NCI-H2107 (cell line): ENCODE measurements at places on chromosomes 5 and 9.

- DNase-seq, result no peak
Measured at GRCh38 chr5:96851312-96852062, 24.8 kb upstream of the ERAP2 start.

DNA sequence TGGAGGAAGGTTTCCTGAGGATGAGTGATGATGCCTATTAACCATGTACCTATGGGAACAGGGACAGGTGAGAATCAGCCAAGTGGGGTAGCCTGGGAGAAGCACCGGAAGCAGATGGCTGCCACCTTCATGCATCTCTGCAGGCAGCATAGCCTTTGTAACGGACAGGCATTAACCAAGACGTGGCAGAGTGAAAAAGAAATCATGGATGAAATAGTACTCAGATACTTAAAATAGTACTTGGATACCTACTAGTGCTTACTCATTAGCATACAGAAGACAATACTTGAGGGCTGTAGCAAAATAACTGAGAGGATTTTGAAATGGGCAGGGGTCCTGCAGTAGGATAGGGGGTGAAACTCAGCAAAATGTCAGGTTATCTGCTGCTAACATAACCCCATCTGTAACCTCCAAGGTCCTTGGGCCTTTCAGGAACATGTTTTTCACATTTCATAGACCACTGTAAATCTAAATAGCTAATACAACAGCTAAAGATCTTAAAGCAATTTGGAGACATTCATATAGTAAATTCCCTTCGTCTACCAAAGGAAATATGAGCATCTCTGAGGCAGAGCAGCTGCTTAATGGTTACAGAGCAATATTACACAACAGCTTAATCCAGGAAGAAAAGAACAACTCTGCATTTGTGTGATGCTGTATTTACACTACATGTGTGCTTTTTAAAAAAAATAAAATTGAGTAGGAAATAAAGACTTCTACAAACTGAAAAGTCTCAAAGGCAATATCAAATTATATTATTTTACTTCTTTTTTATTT lies 154.3 kb downstream of the NFIB start:
- no peak for DNase-seq

GRCh38 chr5:37991301-37992299 lies 151.8 kb upstream of the GDNF start:
- no peak for DNase-seq

- no peak for DNase-seq
Measured at GRCh38 chr9:76162751-76163500, 231.3 kb downstream of the RFK start.

- DNase-seq, result no peak
Measured at GRCh38 chr9:118148990-118149389, 444.8 kb downstream of the TLR4 start.

- no peak for DNase-seq
Measured at GRCh38 chr5:159864885-159865691, 51.2 kb upstream of the ADRA1B start.

DNA sequence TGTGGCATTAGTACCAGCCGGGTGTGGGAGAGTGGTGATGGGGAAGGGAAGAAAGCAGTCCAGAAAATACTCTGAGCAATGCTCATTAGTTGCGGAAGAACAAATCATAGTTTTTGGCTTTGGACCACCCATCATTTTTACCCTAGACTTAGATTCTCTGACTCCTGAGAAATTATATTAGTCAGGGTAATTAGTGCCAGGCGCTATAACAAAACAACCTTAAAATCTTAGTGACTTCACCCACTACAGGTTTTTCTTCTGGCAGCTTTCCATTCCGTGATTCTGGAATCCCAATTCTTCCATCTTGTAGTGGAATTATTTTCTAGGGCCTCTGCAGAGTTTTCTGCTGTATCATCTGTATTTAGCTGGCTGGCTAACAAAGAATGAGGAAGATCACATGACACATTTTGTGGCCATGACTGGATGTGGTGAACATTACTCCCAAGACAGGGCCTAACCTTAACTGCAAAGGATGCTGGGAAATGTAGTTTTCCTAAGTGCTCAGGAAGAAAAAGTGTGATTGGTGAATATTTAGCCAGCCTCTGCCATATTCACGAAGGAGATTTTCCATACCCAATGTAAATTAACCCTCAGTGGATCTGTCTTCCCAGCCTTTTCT lies 373.0 kb upstream of the MEF2C start:
- no peak for DNase-seq

GRCh38 chr5:66015196-66015960 lies 89.0 kb downstream of the ERBIN start:
- no peak for DNase-seq

DNA sequence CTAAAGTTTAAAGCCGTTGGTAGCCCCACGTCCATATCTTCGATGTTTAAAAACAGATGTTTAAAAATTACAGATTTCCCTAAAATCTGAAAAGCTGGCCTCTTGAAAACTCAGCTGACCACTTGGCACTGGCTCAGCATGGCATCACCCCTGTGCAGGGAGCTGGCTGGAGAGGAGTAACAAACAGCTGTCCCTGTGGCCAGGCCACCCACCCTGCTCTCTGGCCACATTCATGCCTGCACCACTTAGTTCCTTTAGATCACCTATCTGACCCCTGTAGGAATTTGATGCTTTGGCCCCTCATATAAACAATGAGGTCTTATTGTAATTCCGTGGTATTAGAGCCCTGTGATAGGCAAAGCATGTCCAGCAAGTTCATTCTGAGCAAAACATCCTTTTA lies 107.5 kb downstream of the FRMD3 start:
- DNase-seq, result no peak

GRCh38 chr9:588981-589380 lies 252.5 kb upstream of the DMRT1 start:
- no peak for DNase-seq

DNA sequence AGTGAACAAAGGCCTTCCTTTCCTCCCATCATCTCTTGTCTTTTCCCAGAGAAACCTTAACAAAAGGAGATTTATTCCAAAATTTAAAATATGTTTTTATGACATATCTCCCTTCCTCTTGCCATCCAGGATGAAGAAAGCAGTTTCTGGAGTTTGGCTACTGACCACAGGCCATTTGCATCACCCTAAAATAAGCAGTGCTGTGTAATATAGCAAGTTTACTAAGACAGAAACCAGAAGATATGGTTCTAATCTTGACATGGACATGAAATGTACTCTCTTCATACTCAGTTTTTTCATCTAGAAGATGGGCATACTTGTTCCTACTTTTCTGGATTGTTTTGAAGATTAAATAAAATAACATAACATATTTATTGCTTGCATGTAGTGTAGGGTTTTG lies 50.2 kb upstream of the ZFAND5 start:
- no peak for DNase-seq

GRCh38 chr5:150142959-150143349 lies 12.7 kb downstream of the PDGFRB start:
- DNase-seq, result no peak

- DNase-seq, result no peak
Measured at GRCh38 chr5:21184581-21184980, 1196.6 kb upstream of the CDH18 start.

GRCh38 chr5:137782984-137783536 lies 28.9 kb upstream of the HNRNPA0 start:
- DNase-seq, result no peak

DNA sequence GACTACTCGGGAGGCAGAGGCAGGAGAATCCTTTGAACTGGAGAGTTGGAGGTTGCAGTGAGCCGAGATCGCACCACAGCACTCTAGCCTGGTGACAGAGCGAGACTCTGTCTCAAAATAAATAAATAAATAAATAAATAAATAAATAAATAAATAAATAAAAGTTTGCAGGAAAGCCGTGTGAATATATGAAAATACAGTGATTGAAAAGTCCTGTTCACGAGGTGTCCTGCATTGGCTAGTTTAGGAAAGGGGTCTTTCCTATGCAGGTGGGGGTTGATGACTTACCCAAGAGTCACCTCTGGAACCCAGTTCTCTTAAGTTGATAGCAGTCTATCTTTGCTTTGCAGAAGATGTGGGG lies 7.3 kb downstream of the TENT4A start:
- no peak for DNase-seq

DNA sequence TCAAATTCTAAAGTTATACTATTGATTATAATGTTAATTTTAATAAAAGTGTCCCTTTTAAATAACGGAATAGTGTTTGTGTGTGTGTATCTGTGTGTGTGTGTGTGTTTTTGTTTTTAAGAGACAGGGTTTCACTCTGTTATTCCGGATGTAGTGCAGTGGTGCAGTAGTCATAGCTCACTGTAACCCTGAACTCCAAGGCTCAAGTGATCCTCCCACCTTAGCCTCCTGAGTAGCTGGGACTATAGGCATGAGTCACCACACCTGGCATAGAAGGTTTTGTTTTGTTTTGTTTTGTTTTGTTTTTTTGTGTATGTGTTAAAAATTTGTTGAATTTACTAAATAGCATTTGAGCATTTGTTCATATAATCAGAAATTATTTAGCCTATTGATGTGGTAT lies 64.6 kb downstream of the YTHDC2 start:
- no peak for DNase-seq

DNA sequence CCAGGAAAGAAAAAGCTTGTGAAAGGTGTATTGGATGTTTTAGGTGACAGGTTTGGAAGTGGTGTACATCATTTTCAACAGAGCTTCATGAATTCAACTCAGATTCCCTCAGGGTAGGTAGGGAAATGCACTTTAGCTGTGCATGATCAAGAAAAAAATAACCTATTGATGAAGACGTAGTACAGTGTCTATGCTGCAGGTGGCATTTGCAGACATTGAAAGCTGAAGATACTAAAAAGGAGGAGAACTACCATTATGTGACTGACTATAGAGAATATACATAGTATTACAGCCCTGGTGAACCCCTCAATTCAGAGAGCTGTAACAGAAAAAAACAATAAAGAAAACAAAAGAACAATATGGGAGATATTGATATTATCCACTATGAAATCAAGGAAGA lies 2344.7 kb upstream of the ACO1 start:
- no peak for DNase-seq

DNA sequence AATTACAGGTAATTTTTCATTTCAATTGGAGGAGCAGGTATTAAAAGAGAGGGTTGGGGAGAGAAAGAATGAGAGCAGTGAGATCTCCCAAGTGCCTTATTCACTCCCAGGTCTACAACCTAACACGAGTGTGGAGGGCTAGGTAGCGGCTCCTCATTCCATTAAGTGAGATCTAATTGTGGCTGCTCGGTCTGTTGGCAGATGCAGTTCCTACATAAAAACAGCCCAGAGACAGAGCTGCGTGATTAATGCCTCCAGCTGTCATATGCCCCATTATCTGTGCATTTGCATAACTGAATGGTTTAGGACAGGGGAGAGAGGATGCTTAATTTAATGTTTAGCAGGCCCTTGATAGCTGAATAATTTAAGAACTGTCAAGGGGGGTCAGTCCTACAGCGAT lies 100.5 kb downstream of the PSAT1 start:
- DNase-seq, result no peak

DNA sequence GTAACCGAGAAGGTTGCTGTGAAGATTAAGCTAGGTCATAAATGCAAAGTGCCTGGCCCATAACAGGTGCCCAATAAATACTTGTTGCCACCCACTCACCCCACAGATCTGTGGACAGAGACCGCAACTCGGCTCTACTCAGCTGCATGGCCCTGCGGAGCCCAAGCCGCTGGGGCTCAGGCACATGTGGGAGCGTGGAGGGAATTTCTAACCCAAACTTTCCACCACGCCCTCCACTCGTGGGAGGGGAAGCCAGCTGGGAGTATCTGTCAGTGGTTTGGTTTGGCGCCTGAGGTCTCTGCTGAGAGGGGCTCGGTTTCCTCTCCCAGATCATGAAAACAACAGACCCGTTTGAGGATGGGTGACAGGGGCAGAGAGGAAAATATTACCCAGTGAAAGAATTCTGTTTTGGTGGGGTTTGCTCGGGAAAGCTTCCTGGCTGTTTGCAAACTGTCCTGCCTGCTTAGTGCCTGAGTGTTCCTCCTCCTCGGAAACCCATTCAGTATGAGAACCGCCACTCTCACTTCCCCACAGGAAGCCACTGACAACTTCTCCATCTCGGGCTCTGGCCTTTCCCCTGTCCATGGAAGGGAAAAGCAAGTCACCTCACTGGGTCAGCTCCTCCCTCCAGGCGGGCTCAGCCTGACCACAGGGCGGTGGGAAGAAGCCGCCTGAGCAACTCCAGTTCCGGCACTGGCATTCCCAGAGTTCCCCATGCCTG lies 60.1 kb downstream of the RGS3 start:
- no peak for DNase-seq

DNA sequence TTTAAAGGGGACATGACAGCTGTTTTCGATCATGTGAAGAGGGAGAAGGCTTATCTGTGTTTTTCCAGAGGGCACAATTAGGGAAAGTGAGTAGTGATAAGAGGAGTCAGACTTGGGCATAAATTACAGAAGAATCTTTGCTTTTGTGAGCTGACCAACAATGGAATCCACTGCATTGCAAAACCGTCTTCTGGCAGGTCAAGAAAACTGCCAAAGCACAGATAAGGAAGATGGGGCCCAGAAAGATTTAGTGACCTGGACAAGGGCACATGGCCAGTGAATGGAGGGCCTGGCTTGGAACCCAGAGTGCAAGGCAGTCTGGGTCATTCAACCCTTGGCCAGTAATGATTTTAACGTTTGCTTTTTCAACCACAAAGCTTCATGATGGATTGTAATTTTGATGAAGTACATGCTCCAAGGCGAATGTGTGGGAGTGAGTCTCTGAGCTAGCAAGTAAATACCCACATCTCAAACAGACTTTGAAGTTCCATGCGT lies 153.2 kb upstream of the MAST4 start:
- DNase-seq, result no peak

DNA sequence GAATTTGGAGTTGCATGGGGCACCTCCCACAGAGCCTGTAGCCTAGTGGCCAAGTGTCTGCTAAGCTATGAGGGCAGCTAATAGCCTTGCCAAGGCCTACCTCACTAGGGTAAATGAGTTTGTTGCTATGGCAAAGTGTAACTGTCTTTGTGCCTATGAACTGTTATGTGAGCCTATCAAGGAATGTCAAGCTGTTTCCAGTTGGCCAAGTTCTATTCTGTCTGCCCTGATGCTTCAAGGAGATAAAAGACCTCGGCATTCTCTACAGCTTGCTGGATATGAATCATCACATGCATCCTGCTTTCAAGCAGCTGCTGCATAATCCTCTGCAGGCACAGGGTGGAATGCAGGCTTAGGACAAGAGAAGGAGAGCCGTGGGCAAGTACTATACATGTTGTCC lies 69.8 kb upstream of the CCDC112 start:
- no peak for DNase-seq

DNA sequence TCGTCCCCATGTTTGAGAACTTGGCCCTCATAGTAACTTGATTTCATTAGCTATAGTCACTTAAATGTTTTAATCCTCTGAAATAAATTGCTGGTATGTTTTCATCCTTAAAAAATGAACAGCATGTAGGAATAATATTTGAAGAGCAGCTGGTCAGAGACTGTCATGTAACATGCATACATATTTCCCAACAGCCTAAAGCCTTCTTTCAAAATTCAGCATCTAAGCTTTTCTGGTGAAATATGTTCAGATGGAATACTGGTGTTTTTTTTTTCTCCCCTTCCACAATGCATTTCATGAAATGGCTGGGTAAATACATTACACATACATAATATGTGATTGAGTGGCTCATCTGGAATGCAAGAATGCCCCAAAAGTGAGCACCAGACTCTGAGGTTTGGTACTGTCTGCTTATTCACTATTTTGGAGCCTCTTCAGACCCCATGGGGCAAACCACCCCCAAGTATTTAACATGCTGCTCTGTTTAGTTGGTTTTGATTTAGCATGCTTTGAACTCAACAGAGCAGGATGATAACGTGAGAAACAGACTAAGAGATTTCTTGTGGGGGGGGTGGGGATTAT lies 94.0 kb downstream of the SMARCA2 start:
- DNase-seq, result no peak
